ENCODE measurements at places on chromosomes 13 and 19.

DNA sequence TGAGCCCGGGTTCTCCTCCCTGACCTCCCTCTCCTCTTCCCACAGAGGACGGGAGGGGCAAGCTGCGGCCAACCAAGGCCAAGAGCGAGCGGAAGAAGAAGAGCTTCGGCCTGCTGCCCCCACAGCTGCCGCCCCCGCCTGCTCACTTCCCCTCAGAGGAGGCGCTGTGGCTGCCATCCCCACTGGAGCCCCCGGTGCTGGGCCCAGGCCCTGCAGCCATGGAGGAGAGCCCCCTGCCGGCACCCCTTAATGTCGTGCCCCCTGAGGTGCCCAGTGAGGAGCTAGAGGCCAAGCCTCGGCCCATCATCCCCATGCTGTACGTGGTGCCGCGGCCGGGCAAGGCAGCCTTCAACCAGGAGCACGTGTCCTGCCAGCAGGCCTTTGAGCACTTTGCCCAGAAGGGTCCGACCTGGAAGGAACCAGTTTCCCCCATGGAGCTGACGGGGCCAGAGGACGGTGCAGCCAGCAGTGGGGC lies 162.2 kb downstream of the KDM4B start:
- DNase-seq: no peak

DNA sequence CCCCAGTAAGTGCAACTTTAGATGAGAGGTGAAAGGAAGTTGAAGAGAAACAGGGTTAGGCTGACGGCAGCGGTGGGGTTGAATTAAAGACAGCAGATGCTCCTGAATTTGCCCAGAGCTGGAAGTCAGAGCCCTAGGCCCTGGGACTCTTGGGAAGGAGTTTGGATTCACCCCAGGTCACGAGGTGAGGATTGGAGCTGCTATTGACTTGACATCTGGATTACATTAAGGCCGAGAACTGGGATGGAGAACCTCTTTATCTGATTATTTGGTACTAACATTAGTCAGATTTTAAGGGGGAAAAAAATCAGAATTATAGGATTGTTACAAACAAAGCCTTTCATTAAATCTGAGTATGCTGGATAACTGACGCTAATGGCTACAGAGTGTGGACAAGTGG lies 367.2 kb downstream of the ZNF536 start:
- DNase-seq: no peak

GRCh38 chr19:28907534-28907933 lies 305.4 kb downstream of the UQCRFS1 start:
- no peak for DNase-seq

DNA sequence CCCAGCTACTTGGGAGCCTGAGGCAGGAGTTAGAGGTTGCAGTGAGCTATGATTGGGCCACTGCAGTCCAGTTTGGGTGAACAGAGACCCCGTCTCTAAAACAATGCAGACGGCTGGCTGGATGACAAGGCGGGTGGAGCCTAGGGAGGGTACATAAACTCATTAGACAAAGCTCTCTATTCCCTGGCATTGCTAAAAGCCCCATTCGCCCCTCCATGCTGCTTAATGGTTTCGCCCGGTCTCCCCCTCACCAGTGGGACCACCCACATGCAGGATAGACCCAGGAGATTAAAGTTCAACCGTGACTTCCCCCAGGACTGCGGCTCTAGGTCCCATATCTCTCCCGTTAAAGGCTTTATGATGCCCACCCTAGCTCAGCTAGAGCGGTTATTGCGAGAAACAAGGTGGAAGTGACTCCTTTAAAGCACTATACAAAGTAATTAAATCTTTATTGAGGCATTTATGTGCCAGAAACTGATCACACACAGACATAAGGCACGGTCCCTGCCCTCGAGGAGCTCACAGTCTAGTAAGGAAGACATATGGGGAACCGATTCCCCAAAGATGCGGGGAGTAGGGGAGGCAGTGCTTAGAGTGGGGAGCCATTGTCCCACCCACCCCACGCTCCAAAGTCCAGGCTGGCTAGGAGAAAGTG lies 4.9 kb downstream of the LYPD3 start:
- no peak for DNase-seq

DNA sequence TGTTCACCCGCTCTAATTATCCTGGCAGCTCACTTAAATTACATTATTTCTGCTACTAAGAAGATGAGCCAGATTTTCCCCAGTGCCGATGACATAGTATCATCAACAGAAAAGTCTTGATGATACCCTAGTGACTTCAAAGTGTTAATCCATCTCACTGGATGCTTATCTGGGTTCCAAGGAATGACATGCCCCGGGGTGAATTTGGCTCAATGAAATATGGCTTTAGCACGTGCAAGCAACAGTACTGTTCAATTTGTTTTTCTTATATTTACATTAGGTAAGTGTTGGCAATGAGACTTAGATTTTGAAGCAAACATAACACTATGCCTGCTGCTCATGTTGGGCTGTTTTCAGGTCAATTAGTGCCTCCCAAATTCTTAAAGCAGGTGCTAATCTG lies 548.2 kb upstream of the SLITRK1 start:
- no peak for DNase-seq

- DNase-seq: no peak
Measured at GRCh38 chr13:45851171-45851921, at the start of gene SIAH3. Gene SIAH3 (minus strand): TSS chr13:45851753. CDS start chr13:45851629, 124 bp downstream.

Data from 8988T (cell line).